ENCODE measurements at places on chromosomes 5 and 9. TPM values are rescaled to one million over a fixed set of nuclear protein-coding genes. Genes with fewer than 3 reads are reported as not detected.

The OR1J2 gene
- total RNA-seq, result not detected

The CBY3 gene
- total RNA-seq, result not detected

The FCHSD1 gene
- 18.7 TPM for total RNA-seq

- no peak for DNase-seq
These were observed 1640.2 kb upstream of the WWC1 start for GRCh38 chr5:166651234-166651633.

DNA sequence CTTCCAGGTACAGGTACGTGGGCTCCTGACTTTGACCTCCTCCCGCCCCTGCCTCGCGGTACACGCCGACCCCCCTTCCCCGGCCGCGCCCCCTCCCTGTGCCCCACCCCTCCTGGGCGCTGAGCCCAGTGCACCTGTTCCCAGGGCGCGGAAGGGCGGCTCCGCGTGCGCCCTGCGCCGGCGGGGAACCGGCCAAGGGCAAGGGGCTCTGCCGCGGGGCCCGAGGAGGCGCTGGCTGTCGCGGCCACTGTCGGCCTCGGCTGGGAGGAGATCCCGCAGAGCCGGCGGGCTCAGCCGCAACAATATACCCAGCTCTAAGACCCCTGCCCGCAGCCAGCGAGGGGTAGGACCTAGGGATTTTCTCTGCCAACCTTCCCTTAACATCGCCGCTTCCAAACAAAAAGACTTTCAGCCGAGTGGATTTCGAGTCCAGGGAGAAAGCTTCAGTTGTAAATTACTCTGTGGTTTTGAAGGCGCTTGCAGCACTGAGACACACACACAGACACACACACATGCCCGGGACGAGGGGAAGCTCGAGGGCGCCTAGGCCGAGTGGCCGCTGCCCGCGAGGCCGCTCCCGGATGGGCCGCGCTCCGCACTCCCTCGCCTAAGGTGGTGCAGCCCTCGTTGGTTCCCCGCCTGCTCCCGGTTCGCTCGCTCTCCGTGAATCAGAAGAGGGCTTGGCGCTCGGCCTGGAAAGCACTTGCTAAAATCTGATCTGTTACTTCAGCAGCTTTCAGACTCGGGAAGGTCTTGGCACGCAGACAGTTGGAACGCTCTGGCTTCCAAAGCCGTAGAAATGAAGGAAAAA, 1.2 kb downstream of the FGF18 start:
- peak; percentile 85 for DNase-seq

GRCh38 chr5:573976-574375, 38.2 kb upstream of the CEP72 start:
- DNase-seq, result no peak

GRCh38 chr9:16039218-16039987, 486.6 kb downstream of the CCDC171 start:
- peak; percentile 51 for DNase-seq
